ENCODE measurements at places on chromosomes 1 and 21.

DNA sequence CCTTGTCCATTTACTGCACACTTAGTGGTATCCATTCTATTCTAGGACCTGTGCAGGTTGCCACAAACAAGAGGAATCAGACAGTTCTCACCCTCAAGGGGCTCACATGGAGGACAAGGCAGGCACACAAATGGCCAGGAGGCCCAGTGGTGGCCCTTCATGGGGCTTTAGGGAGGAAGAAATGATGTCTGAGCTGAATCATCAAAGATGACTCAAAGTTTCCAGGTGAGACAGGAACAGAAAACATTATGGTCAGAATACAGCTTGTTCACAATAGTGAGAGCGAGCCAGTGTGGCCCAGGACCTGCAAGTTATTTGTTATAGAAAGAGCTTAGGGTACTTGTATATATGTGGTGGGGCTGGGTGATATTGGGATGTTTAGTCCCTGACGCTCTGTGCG is 26.4 kb downstream of the SHISAL2A start:
- no peak for DNase-seq

GRCh38 chr1:207841293-207841692 is 69.6 kb downstream of the CD34 start:
- no peak for DNase-seq

DNA sequence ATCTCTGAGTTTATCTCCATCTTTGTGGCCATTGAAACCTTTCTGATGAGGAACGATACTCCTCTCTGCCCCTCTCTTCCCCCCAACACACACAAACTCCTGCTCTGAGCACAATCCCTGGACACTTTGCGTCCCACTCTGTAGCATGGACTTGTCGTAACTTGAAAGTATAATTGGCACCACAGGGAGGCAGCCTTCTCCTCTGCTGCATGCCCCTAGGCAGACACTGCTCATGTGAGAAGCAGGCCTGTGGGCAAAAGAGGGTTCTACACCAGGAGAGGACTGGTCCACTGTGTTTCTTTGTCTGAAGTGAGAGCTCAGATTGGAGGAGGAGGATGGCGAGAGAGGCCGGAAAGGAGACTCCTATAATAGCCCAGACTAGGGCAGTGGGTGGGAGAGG is 3.8 kb upstream of the PARS2 start:
- DNase-seq, result no peak

- no peak for DNase-seq
These were observed 28.6 kb downstream of the CAMSAP2 start for GRCh38 chr1:200767321-200767720.

DNA sequence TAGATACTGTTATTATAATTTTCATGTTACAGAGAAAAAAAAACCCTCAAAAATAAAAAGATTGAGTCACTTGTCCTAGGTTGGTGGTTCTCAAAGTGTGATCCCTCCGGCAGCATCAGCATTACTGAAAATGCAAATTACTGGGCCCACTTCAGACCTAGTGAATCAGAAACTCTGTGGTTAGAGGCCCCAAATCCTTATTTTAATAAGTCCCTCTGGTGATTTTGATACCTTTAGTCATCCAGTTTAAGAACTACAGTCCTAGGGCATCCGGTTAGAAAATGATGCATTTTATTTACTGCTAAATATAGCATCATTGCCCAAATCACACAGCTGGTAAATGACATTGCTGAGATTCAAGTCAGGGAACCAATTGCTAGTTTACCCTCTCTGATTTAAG is 203.7 kb upstream of the RUNX1 start:
- DNase-seq, result peak; percentile 23

DNA sequence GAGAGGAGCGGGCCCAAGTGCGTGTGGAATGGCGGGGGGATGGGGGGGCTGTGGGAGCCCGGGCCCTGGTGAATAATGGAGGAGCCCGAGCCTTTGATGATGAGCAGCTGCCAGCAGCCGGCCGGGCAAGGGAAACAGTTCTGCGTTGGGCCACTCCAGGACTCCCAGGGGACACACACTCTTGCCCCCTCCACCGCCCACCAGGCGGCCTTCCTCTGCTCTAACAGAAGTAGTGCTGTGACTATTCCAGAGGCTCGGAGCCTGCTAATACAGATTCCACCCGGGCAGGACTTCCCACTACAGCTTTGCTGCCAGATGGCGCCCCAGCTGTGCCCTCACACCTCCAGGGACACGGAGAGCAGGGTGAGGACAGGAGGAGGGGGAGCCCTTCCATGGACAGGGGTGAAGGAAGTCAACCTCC is 48.2 kb upstream of the LRP8 start:
- no peak for DNase-seq

DNA sequence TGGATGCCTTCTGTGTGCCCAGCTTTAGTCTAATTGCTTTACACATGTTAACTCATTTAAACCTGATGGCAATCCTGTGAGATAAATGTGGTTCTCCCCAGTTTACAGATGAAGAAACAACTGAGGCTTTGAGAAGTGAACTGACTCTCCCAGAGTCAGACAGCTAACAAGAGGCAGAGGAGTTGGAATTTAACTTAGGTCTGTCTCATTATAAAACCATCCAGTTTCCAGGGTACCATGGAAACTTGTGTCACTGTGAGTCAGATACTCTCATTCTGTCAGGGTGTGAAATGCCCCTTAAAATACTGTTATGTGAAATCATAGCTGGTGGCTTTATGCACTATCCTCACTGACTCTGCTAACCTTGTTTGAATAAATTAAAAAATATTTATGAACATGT is 206.6 kb downstream of the PBX1 start:
- no peak for DNase-seq

DNA sequence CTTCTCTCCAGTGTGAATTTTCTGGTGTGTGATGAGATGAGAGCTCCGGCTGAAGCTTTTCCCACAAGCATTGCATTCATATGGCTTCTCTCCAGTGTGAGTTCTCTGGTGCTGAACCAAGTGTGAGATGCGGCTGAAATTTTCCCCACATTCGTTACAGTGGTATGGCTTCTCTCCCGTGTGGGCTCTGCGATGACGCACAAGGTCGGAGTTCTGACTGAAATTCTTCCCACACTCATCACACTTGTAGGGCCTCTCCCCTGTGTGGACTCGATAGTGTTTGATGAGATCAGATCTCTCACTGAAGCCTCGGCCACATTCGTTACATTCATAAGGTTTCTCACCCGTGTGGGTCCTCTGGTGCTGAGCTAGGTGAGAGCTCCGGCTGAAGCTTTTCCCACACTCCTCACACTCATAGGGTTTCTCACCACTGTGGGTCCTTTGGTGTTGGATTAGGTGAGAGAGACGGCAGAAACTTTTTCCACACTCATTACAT is 7.4 kb downstream of the ZNF436 start:
- no peak for DNase-seq

Measured in germinal center (tissue), 1 donor.